ENCODE measurements at places on chromosomes 2 and 18.

GRCh38 chr2:101023327-101024107 is 21.4 kb downstream of the RPL31 start:
- DNase-seq, result no peak

GRCh38 chr18:24974431-24974830 is 377.5 kb downstream of the ZNF521 start:
- no peak for DNase-seq

GRCh38 chr2:68917034-68917718 is 35.5 kb downstream of the GKN2 start:
- no peak for DNase-seq

- DNase-seq, result peak; percentile 38
These were observed 116.0 kb downstream of the TNS1 start for GRCh38 chr2:217886720-217887309.

- DNase-seq, result no peak
These were observed 193.5 kb downstream of the PRKCE start for GRCh38 chr2:45844796-45845457.

DNA sequence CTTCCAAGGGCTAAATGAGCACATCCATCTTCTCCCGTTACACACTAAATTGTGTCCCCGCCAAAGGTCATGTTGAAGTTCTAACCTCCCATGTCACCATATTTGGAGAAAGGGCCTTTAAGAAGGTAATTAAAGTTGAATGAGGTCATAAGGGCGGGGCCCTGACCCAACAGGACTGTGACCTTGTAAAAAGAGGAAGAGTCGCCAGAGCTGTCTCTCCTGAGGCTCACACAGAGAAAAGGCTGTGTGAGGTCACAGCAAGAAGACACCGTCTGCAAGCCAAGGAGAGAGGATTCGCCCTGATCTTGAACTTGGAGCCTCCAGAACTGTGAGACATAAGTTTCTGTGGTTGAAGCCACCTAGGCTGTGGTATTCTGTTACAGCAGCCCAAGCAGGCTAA is 24.1 kb downstream of the TRABD2A start:
- no peak for DNase-seq

DNA sequence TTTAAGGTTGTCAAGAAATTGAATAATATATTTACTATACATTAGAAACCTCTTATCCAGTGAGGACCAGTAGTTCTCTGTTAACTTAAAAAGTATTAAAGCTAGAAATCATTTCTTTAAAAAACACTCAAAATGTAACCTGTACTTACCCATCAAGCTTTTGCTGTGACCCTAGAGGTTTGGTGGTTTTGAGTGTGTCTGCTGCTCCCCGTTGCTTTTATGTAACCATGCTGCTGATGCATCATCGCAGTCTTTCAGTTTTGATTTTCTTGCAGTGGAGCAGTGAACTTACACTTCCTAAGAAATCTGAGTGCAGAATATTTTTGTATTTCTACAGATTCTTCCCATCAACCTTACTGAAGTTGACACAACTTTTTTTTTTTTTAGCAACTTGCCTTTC is 34.2 kb downstream of the MRPS9 start:
- DNase-seq, result no peak

DNA sequence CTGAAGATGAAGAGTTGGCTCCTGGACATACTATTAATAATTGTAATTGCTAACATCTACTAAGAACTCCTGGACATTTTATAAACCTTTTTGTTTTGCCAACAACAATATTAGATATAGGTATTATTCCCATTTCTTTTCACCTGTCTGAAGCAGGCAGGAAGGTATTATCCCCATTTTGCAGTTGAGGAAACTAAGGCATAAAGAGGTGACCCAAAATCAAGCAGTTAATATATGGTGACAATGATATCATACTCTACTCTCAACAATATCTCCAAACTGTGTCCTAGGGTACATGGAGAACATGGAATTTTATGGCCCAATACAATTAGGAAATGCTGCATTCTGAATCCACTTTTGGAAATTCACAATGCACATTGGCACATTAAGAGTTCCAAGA is 1.8 kb upstream of the NMI start:
- no peak for DNase-seq

- no peak for DNase-seq
These were observed 129.3 kb upstream of the EPAS1 start for GRCh38 chr2:46167924-46168323.

GRCh38 chr2:33123216-33123615 is 176.5 kb downstream of the LTBP1 start:
- DNase-seq, result no peak

- no peak for DNase-seq
These were observed 76.1 kb upstream of the SMAD2 start for GRCh38 chr18:48006415-48007175.

DNA sequence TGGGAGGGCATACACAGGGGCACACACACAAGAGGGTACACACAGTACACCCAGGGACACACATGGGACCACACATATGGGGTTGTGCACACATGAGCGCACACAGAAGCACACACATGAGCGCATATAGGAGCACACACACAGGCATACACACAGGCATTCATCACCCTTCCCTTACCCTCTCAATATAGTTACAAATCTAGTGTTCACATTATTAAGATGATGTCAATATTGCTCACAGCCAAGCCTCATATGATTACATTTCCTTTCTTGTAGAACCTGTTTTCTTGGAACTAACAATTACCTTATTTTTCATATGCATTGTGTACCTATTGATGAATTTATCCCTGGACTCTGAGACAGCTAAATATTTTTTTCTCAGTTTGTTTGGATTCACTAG is 156.7 kb downstream of the FHOD3 start:
- DNase-seq, result no peak

- no peak for DNase-seq
These were observed 47.1 kb downstream of the PLCL1 start for GRCh38 chr2:197851451-197851850.

DNA sequence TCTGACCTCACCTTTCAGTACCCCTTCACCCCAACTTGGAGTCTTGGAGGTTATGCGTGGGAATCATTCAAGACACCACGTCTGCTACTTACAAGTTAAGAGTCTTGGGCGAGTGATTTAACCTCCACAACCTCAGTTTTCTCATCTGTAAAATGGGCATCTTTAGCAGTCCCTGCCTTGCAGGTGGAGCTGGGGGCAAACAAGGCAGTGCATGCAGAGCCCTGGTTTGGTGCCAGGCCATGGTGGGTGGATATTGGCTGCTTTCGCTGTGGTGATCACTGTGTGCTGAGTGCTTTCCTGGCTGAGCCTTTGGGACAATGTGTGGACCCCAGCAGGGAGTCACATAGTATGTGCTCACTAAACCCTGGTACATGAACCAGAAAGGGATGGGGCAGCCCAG is 20.4 kb upstream of the PTMA start:
- DNase-seq, result no peak

GRCh38 chr18:47749600-47749973 is 180.9 kb downstream of the SMAD2 start:
- no peak for DNase-seq

DNA sequence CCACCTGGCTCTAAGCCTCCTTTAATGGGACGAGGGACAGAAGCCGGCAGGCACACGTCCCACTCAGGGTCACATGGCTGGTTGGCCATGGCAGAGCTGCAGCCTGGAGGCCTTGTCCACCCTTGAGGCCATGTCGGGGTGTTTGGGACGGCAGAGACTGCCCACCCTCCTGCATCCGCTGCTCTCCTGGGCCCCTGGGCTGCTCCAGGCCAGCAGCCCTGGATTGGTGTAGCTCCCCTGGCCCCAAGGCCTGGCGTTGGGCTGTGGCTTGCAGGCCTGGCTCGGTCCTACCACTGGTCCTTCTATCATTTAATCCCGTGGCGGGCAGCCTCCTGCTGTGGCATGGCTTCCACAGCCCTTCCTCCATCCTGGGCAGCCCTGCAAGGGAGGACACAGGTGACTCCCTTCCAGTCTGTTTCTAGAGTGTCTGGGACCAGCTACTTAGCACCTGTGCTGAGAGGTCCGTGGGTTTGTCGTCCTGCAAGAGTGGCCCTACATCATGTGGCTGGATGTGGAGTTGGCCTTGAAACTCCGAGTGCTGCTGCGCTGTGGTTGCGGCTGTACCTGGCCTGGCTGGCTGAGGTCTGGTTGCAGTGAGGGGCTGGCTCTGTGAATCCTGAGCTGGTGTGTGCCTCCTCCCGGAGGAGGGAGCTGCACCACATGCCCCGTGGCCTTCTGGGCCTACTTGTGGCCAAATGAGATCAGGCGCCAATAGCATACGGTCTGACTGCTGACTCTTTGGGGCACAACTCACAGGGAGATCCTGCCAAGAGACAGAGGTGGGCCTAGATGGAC is 67.3 kb downstream of the SH3RF3 start:
- DNase-seq, result no peak

DNA sequence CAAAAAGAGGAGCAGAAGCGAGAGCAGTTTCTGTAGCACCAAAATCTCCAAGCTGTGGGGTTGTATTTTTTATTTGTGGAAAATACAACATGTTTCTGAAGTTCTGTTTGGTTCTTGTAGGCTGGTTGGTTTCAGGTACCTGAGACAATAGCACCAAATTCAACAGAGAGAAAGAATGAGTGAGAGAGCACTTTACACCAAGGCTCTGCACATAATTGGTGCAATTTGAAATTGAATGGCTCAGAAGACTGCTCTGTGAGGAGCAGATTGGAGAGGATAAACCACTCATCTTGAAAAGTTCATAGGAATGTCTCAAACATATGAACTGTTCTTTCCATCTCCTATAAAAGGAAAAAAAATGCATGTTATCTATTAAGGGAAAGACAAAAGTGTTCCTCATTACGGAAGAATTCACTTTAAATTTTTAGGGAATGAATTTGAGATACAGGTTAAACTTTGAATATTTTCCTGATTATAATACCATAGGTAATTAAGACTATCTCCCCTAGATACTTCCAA is 175.1 kb downstream of the ATAD2B start:
- no peak for DNase-seq

GRCh38 chr2:215293879-215294278 is 18.0 kb upstream of the ATIC start:
- DNase-seq, result no peak

GRCh38 chr2:206408323-206409320 is 34.7 kb upstream of the ADAM23 start:
- no peak for DNase-seq

DNA sequence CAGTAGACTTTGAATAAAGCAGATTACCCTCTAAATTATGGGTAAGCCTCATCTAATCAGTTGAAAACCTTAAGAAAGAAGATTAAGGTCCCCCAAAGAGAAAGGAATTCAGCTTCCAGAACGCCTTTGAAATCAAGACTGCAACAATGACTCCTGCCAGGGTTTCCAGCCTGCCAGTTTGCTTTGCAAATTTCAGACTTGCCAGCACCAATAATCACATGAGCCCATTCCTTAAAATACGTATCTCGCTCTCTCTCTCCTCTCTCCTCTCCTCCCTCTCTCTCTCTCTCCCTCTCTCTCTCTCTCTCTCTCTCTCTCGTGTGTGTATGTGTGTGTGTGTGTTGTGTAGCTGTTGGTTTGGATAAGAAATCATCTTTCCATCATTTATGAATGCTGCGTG is 184.2 kb downstream of the PDE1A start:
- DNase-seq, result no peak

GRCh38 chr2:99988599-99988998 is 153.8 kb downstream of the AFF3 start:
- DNase-seq, result no peak

GRCh38 chr2:158205215-158205614 is 103.5 kb downstream of the UPP2 start:
- no peak for DNase-seq

- DNase-seq, result no peak
These were observed 456.7 kb downstream of the SOX11 start for GRCh38 chr2:6148882-6149281.

DNA sequence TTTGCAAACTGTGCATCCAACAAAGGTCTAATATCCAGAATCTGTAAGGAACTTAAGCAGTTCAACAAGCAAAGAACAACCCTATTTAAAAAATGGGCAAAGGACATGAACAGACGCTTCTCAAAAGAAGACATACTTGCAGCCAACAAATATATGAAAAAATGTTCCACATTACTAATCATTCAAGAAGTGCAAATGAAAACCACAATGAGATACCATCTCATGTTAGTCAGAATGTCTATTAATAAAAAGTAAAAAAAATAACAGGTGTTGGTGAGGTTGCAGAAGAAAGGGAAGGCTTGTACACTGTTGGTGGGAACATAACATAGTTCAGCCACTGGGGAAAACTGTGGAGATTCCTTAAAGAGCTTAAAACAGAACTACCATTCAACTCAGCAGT is 126.2 kb downstream of the NAT8 start:
- DNase-seq, result no peak

DNA sequence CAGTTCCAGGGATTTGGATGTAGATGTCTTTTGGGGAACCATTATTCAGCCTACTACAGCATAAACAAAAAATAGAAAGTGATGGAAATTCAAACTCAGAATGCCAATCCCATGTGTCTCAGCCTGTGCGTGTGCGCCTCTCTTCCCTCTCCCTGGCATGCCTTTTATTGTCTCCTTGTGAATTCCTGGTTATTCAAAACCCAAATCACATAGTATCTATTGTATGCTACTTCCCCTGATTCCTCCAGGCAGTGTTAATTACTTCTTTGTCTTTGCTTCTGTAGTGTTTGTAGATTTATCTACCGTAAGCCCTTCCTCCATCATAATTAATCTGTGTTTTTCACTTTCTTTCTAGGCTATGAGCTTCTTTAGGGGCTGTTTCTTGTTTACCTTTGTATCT is 38.9 kb downstream of the RHBDD1 start:
- DNase-seq, result no peak

- DNase-seq, result no peak
These were observed 19.7 kb upstream of the RNF125 start for GRCh38 chr18:31998880-31999412.

DNA sequence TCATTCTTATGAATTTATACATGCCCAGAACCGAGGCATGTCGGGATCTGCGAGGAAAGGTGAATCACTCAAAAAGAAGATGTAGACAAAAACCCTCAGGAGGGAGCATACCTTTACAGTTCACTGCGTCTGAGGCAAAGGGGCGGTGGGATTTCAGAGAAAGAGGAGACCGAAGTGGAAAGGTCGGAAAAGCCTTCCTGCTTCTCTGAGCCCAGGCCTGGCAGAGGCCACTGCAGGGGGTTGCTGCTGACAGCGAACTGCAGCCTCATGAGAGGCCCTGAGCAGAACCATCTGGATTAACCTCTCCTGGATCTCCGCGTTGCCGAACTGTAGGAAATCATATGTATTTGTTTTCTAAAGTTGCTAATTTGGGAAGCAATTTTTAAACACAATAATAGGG is 713.1 kb upstream of the SOX11 start:
- no peak for DNase-seq

All from GM04504 (cell line).